ENCODE measurements at places on chromosomes 3 and 15.

GRCh38 chr3:160951642-160952487 is 153.3 kb downstream of the B3GALNT1 start:
- DNase-seq = no peak

DNA sequence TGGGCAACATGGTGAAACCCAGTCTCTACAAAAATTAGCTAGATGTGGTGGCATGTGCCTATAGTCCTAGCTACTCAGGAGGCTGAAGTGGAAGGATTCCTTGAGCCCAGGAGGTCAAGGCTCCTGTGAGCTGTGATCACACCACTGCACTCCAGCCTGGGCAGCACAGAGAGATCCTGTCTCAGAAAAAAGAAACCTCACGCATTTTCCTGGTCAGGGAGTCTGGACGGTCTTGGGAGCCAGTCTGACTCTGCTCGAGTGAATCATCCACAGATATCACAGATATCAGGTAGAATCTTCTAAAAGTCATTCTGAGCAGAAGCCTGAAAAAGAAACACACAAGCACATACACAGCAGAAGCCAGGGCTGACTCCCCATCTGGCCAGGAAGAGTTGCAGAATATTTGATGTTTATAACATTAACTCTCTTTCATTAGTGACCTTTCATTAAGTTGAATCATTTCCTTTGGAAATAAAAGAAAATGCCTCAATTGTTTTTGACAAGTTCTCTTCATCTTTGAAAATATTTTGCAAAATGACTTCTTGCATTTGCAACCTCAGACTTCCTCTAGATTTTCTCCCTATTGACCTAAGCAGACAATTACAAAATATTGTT is 56.5 kb upstream of the ABHD17C start:
- DNase-seq = no peak

DNA sequence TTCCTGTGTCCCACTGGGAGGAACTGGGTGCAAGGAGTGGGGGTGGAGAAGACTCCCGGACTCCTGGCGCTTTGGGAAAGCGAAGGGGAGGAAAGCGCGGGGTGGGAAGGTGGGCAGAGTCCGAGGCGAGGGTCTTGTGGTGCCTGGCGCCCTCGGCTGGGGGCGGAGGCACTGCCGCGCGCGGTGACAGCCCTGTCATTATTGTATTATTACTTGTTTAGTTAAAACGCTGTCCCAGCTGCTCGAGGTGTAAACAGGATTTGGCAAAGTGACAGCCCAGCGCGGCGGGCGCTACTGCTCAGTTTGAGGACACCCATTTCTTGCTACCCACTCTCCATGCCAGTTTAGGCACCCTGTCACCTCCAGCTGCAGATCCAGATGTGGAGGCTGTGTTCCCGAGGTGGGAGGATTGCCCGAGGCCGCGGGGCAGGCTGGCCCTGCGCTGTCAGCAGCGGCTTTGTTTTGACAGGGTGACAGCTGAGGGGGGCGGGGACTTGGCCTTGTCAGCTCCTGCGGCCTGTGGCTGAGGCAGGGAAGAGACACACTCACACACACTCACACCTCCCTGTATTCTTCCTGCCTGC is 1.0 kb downstream of the KAT2B start:
- DNase-seq = peak; percentile 66

- DNase-seq = peak; percentile 29
Observed at GRCh38 chr15:49187549-49188245, 17.6 kb downstream of the GALK2 start.

GRCh38 chr15:87672309-87673288 is 583.9 kb downstream of the NTRK3 start:
- DNase-seq = peak; percentile 61

- DNase-seq = no peak
Observed at GRCh38 chr3:60461267-60461666, 790.0 kb downstream of the FHIT start.

DNA sequence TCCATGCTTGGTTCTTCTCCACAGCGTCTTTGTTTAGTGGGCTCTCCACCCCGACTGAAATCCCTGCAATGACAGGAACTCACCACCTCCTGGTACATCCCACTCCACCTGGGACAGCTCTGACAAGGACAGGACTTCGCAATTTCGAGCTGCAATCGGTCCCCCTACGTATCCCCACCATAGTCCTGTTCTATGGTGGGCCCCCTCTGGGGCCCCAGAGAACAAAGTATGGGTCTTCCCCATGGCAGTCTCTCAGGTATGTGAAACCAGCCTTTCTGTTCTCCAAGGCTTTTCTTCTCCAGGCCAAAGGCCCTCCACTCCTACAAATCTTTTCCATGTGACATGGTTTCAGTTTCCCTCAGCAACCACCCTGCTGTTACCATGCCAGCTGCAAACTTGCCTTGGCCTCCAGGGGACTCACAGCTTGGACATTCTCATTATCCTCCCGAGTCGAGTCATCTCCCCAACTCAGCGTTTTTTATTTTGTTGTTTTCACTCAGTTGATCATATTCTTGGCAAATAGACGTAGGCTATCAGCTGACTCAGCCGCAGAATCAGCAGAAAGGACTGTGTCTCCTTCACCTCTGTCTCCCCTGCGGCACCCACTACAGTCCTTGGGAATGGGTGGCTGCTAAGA is 233.3 kb downstream of the OPA1 start:
- peak; percentile 39 for DNase-seq

DNA sequence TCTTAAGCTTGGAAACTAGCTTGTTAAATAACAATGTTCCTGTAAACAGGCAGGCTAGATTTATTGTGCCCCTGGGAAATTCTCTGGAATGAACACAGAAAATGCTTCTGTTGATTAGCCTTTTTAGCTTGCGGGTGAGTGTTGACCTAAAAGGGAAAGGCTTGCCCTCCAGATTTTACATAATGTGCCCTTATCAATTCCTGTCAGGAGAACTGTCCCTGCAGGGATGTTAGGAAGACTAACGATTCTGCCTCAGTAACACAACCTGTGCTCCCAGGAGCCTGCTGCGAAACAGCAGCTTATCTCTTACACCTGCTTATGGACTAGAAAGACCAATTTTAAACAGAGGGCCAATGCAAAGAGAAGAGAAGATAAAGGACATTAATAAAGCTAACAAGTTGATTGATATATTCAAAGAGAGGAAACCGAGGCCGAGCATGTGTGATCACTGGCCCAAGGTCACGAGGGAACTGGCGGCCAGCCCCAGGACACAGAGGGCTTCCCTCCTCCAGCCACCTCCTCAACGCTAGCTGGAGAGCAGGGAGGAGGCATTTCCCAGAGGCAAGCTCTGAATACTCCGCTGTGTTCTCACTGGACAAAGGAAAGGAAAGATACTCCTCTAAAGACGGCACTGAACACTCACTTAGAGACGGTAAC is 48.4 kb upstream of the TJP1 start:
- DNase-seq = no peak

GRCh38 chr3:14489641-14490040 is 50.5 kb downstream of the GRIP2 start:
- DNase-seq = no peak

DNA sequence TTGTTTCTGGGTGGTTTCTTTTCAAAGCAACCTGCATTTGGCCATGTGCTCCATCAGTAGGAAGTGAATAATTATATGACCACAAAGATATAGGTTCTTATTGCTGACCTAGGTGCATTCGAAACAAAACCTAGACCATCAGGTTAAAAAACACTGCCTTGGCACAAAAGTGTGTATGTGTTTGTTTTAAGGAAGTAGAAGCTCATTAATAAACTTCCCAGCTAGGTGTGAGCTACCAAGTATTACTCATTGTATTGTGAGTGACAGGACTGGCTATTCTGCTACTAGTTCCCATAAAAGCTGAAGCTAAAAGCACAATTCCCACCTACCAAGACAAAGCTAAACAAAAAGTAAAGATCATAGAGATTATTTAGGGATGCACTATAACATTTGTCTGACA is 168.2 kb downstream of the TP63 start:
- no peak for DNase-seq

- no peak for DNase-seq
Observed at GRCh38 chr15:47725906-47726305, 8.6 kb downstream of the SEMA6D start.

GRCh38 chr3:191051037-191051436 is 148.0 kb upstream of the OSTN start:
- peak; percentile 33 for DNase-seq

GRCh38 chr3:155859859-155860258 is 5.6 kb upstream of the SLC33A1 start:
- DNase-seq = peak; percentile 17

DNA sequence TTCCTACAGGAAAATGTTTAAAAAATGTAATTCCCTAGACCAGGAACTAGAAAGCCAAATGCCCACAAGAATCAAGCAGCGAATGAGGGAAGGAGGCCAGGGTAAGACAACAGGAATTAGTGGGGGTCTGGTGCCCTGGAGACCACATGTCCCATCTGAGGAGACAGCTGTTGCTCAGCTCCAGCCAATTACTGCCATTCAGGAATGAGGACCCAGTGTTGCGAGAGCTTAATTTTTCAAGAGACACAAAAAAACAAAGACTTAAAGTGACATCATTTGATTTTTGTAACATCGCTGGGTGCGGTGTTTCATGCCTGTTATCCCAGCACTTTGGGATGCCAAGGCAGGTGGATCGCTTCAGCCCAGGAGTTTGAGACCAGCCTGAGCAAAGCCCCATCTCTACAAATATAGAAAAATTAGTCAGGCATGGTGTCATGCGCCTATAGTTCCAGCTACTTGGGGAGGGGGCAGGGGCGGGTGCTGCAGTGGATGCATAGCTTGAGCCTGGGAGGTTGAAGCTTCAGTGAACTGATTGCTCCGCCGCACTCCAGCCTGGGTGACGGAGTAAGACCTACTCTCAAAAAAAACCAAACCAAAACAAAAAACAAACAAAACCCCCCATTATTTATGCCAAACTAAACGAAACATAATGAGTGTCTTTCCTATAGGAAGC is 52.8 kb upstream of the LRIG1 start:
- DNase-seq = no peak

- peak; percentile 66 for DNase-seq
Observed at GRCh38 chr3:15638891-15639262, 37.3 kb downstream of the BTD start.

GRCh38 chr3:13417166-13417947 is 2.8 kb downstream of the NUP210 start:
- no peak for DNase-seq

- DNase-seq = peak; percentile 47
Observed at GRCh38 chr3:124261306-124261705, 269.4 kb upstream of the ROPN1 start.

DNA sequence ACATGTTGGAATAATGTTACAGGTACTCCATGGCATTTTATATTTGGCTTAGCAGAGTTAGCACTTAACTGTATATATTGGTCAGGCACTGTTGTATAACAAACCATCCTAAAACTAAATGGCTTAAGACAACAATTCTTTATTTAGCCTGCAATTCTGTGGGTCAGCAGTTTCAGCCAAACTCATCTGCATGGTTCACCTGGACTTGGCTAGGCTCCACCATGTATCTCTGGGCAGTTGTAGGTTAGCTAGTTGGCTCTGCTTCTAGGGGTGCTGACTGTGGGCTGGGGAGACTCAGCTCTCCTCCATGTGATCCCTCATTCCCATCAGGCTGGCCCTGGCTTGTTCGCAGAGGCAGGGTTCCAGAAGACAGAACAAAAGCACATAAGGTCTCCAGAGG is 34.4 kb downstream of the RARB start:
- DNase-seq = no peak

DNA sequence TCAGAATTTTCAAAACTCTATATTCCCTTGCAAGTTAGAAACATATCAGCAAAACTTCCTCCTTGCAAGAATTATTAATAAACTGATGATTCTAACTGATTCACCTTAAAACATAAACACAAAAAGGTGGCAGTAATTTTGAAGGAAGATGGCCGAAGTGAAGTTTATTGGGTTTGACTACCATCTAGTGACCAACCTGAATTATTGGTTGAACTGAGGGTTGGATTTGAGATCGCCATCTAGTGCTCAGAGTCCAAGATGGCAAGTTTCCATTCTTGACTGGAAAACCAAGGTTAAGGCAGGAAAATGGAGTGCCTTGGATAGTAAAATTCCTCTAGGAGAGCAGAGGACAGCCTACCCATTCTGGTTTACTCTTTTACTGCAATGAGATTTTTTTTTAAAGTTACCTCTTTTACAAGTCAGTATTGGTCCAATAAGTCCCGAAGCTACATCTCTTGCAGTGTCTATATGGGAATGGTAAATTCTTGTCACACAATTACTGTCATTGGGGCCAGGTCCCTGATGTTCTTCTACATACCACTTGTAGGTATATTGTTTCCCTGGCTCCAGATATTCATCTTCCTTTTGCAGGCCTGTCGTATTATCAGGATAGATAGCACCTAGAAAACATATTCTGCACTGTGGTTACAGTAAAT is 51.6 kb upstream of the CP start:
- DNase-seq = peak; percentile 83

GRCh38 chr3:30258426-30259392 is 347.7 kb upstream of the TGFBR2 start:
- DNase-seq = no peak

- DNase-seq = no peak
Observed at GRCh38 chr15:93060336-93061248, 28.4 kb downstream of the RGMA start.

DNA sequence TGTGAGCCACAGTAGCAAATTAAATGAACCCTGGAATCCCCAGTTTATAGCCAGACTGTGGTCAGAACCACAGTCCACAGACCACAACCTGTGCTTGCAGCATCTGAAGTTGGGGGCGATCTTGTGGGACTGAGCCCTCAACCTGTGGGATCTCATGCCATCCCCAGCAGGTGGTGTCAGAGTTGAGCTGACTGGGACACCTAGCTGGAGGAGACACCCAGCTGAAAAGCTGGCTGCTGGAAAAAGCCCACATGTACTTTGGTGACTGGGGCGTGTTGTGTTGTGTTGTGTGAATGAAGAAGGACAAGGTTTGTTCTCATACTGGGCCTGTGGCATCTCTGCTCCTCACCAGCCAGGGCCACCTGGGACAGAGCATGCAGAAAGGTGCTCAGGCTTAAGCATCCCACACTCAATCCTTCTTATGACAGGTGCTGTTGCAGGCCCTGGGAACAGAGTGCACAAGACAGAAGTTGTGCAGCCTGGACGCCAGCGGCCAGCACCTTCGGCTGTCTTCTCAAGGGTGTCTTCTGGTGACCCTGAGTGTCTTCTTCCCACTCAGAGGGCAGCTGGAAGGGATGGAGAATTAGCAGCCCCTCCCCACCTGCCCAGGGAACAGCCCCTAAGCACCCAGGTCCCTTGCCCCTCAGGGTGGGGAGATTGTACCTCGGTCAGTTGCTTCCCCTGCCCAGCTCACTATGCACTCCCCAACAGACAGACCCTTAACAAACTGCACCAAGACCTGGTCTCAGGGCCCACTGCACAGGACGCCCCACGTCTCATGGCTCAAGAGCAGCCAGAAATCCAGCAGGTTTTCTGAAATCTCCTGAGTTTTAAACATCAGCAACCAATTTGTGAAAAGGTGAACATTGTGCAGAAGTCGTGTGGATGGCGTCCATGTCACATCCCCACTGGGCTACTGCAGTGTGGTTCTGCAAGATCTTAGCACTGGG is 2.2 kb upstream of the UROC1 start:
- DNase-seq = no peak

Data from EL (cell line).